T-helper 1 cell (primary cell): ENCODE measurements at places on chromosomes 16 and 17.

GRCh38 chr16:31461201-31461920 is 2.1 kb downstream of the ARMC5 start:
- DNase-seq = no peak

- DNase-seq = no peak
These were observed 6.9 kb downstream of the TSC2 start for GRCh38 chr16:2054543-2055245.

GRCh38 chr17:7423679-7424078 is 1.7 kb upstream of the SPEM2 start:
- DNase-seq = no peak

DNA sequence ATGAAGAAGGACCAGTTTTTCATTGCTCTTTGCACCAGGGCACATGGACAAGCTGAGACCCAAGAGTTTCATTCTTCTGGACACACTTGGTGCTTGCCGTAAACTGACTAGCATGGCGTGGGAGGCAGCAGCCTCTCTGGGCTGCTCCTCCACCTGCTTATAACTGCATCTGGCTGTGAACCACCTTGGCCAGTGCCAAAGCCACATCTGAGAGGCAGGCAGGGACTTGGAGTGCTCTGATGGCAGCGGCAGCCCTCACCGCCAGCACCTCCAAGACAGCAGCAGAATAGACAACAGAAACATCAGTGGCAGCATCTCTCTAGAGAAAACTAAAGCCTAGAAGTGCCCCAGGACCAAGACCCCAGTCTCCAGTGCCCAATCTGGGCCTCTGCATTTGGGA is 4.7 kb downstream of the KRT37 start:
- DNase-seq = no peak

- DNase-seq = no peak
These were observed 2.4 kb downstream of the AMFR start for GRCh38 chr16:56422896-56423441.

- no peak for DNase-seq
These were observed 801 bp downstream of the VPS35 start for GRCh38 chr16:46688101-46688653.
